Type B pancreatic cell (in vitro differentiated cells): ENCODE measurements at places on chromosomes 12 and 14.

DNA sequence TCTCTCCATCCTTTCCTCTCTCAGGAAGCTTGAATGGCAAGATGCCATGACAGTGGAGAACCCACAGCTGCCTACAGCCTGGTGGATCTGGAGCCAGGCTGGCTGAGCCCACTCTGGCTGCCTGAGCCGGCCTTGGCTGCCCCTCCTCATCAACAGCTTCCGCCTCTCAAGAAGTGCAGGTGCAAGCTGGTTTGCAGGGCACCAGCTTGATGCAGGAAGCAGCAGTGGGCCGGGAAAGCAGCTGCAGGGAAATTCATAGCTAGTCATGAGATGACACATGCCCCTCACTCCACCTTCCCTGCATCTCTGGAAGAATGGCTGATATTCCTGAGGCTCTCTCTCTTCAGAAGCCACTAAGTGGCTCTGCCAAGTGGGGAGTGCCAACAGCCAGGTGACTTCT is 289.1 kb downstream of the RPS29 start:
- H3K4me3 ChIP-seq: no peak overlapping the region
- no peak for DNase-seq
- no peaks in the 10 kb centered on the region for H3K4me1 ChIP-seq
- peaks cover 3% of the 10 kb centered on the region for H3K27me3 ChIP-seq
- no peaks in the 10 kb centered on the region for H3K36me3 ChIP-seq
- H3K27ac ChIP-seq: no peak overlapping the region

GRCh38 chr12:104182144-104182543 is 33.4 kb upstream of the TXNRD1 start:
- peaks cover 5% of the 10 kb centered on the region for H3K27me3 ChIP-seq
- no peak overlapping the region for H3K4me3 ChIP-seq
- H3K36me3 ChIP-seq: no peaks in the 10 kb centered on the region
- H3K4me1 ChIP-seq: peaks cover 12% of the 10 kb centered on the region

GRCh38 chr12:88756917-88757316 is 176.6 kb upstream of the KITLG start:
- no peaks in the 10 kb centered on the region for H3K36me3 ChIP-seq
- no peak overlapping the region for H3K27ac ChIP-seq
- no peaks in the 10 kb centered on the region for H3K27me3 ChIP-seq
- no peak for DNase-seq
- no peaks in the 10 kb centered on the region for H3K4me1 ChIP-seq
- H3K4me3 ChIP-seq: no peak overlapping the region

DNA sequence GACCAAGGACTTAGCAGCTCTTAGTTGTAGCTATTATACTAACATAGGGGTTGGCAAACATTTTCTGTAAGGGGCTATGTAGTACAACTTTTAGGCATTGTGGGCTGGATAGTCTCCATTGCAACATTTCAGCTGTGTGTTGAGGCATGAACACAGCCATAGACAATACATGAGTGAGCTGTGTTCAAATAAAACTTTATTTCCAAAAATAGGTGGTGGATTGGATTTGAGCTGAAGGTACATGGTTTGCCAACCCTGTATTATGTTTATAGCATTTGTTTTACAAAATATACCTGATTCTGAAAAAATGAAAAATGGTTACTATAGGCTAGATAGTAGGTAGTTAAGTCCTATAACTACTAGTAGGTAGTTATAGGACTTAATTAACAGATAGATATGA is 40.5 kb downstream of the ETNK1 start:
- H3K27ac ChIP-seq: no peak overlapping the region
- DNase-seq: no peak
- peaks cover 34% of the 10 kb centered on the region for H3K36me3 ChIP-seq
- H3K4me1 ChIP-seq: no peaks in the 10 kb centered on the region
- H3K4me3 ChIP-seq: no peak overlapping the region

DNA sequence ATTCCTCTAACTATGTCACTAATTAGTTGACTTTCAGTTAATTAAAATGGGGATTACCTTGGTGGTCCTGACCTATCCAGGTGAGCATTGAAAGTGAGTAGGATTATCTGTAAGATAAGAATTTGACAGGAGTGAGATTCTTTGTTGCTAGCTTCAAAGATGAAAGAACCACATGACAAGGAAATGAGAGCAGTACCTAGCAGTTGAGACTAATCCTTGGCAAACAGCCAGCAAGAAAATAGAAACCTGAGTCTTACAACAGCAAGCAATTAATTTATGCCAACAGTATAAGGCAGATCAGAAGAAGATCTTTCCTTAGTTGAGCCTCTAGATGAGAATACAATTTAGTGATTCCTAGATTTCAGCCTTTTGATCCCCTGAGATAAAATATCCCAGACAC is 1058.4 kb downstream of the LRFN5 start:
- H3K27ac ChIP-seq: no peak overlapping the region
- peaks cover 10% of the 10 kb centered on the region for H3K4me1 ChIP-seq
- no peak for DNase-seq
- no peak overlapping the region for H3K4me3 ChIP-seq

DNA sequence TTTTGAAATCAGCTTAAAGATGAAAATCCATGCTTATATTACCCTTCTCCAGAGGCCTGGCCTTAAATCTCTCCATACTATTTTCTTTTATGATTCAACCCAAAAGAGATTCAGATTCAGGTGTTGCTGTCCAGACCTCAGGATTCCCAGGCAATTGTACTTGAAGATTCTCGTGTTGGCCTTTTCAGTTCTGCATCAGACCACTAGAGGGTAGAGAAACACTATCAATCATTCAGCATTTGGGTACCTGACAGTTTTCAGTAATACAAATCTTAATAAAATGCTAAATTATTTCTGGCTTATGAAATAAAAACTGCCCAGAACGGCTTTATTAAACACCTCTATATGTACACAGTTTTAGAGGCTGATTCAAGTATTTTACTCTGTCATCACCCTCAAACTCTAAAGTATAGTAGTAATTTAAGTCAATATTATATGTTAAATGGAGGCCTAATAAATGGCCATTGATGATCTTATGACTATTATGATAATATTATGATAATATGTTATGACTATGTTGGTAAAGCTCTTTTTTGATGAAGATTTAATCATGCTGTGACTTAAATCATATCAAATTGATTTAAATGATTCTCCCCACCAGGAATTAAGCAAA is 301.1 kb downstream of the DUSP6 start:
- no peak overlapping the region for H3K27ac ChIP-seq
- no peaks in the 10 kb centered on the region for H3K36me3 ChIP-seq
- H3K4me3 ChIP-seq: no peak overlapping the region
- H3K27me3 ChIP-seq: peaks cover 3% of the 10 kb centered on the region
- no peak for DNase-seq
